Activated B cell treated with CpG ODN at 0.5 μM for 24 hours (primary cell): ENCODE measurements at places on chromosomes 7 and 10.

- no peak overlapping the region for H3K4me3 ChIP-seq
- H3K27ac ChIP-seq = no peak overlapping the region
- H3K36me3 ChIP-seq = no peaks in the 10 kb centered on the region
These were observed 35.2 kb downstream of the CAMK2B start for GRCh38 chr7:44290252-44290620.

GRCh38 chr7:29494350-29494749 is 69.3 kb upstream of the PRR15 start:
- no peaks in the 10 kb centered on the region for H3K36me3 ChIP-seq
- H3K4me1 ChIP-seq = no peaks in the 10 kb centered on the region
- H3K4me3 ChIP-seq = no peak overlapping the region

DNA sequence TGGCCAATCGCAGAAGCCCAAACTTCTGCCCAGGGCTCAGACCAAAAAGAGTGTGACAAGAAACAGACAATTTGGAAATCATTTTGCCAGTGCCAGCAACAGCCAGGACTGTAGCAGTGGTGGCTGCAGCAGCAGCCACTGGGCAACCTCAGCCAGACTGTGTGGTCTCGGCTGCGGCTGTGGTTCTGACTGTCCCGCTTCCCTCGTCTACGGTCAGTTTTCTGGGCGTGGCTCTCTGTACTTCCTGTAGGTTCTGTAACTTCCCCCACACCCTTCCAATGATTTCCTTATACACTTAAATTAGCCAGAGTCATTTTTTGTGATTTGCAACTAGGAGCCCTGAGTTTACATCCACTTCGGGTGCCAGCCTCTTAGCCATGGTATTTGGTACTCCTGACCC is 39.9 kb downstream of the CYTH3 start:
- no peak for DNase-seq
- H3K36me3 ChIP-seq = no peaks in the 10 kb centered on the region
- peaks cover 5% of the 10 kb centered on the region for H3K27me3 ChIP-seq
- H3K27ac ChIP-seq = no peak overlapping the region

DNA sequence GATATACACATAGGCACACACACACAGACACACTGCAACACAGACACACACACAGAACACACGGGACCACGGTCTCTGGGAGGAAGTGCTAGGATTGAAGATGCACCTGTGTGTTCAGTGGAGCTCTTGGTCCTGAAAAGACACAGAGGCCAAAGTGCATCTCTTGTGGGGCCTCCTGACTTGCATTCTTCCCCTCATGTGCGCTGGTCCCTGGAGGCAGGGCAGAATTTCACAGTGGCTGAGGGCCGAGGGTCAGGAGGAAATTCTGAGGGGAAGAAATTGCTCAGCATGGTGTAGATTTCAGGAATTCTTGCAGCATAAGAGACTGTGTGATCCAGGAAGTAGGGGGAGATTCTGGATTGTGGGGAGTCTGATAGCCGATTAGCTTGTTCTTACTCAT is 35.9 kb downstream of the WDFY4 start:
- no peak for DNase-seq
- no peak overlapping the region for H3K4me3 ChIP-seq
- H3K4me1 ChIP-seq = peaks cover 30% of the 10 kb centered on the region
- no peak overlapping the region for H3K27ac ChIP-seq
- H3K36me3 ChIP-seq = peaks cover 36% of the 10 kb centered on the region
- no peaks in the 10 kb centered on the region for H3K27me3 ChIP-seq

DNA sequence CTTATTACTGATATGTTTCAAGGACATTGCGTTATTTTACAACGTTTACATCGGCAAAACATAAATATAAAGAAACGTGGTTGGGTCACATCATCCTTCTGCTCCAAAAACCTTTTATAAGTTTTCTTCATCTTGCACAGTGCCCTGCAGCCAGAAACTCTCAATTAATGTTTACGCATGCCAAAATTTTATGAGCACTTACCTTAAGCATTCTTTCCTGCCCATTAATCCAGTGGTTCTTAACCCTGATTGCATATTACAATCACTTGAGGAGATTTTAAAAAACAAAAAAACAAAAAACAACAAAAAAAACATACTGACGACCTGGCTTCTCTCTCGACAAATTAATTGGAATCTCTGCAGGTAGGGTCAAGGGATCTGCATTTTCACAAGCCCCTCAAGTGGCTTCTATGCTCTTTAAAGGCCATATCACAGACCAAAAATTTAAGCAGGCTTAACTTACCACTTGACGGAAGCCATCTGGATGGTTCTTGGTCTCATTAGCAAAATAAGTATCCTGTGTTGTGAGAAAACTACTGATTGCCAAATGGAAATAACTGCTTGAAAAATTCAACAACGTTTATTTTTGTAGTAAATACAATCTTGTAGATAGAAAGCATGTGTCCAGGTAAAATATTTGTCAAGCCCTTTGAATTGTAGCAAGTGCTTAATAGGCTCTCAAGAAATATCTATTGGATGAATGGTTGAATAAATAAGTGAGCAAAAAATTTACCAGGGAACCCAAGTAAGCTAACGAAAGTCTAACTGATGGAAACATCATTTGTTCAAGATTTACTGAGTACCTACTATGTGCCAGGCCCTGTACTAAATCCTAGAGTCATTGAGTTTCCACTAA is 30.9 kb upstream of the SLC16A12 start:
- H3K36me3 ChIP-seq = no peaks in the 10 kb centered on the region
- H3K4me1 ChIP-seq = no peaks in the 10 kb centered on the region
- H3K4me3 ChIP-seq = no peak overlapping the region
- H3K27ac ChIP-seq = no peak overlapping the region

- H3K4me1 ChIP-seq = peaks cover 6% of the 10 kb centered on the region
- no peak for DNase-seq
- peaks cover 38% of the 10 kb centered on the region for H3K36me3 ChIP-seq
- H3K27me3 ChIP-seq = no peaks in the 10 kb centered on the region
- no peak overlapping the region for H3K4me3 ChIP-seq
These were observed 3.7 kb upstream of the NDST2 start for GRCh38 chr10:73814896-73815718.

GRCh38 chr7:123797673-123798531 is 47.1 kb upstream of the HYAL4 start:
- no peaks in the 10 kb centered on the region for H3K4me1 ChIP-seq
- H3K27me3 ChIP-seq = no peaks in the 10 kb centered on the region
- no peaks in the 10 kb centered on the region for H3K36me3 ChIP-seq
- H3K4me3 ChIP-seq = no peak overlapping the region
- H3K27ac ChIP-seq = no peak overlapping the region
- no peak for DNase-seq

- H3K36me3 ChIP-seq = no peaks in the 10 kb centered on the region
- DNase-seq = no peak
These were observed 62.2 kb downstream of the KCNMA1 start for GRCh38 chr10:77575271-77576006.

DNA sequence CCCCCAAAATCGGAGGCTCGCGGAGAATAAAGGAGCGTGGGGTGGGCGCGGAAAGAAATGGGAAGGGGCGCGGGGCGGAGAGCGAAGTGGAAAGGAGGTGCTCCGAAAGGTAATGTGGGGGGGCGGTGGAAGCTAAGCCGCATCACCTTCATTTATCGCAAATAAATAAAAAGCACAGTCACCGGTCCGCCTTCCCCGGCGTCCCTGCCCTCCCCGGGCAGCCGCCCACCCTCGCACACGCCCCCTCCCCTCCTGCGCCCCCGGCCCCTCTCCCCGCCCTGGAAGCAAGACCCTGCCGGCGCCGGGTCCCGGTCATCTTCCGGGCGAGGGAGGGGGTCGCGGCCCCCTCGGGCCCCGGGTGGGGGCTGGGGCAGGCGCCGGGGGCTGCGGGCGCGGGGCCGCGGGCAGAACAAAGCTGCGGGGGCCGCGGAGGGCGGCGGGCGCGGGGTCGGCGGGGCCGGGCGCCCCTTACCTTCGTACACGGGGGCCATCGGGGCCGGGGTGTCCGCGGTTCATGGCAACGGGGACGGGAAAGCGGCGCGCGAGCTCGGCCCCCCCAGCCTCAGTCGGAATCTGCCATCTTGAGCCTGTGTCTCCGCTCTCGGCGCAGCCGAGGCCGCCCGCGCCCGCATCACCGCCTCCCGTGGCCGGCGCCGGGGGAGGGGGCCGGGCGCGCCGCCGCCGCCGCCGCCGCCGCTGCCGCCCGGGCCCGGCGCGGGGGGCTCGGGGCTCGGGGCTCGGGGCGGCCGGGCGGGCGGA is 486 bp downstream of the HIPK2 start:
- DNase-seq = peak; percentile 37
- H3K36me3 ChIP-seq = peaks cover 9% of the 10 kb centered on the region
- H3K4me3 ChIP-seq = peak overlapping the region; percentile 99
- H3K4me1 ChIP-seq = peaks cover 47% of the 10 kb centered on the region
- peaks cover 3% of the 10 kb centered on the region for H3K27me3 ChIP-seq

GRCh38 chr7:121113288-121113687 is 124.8 kb downstream of the CPED1 start:
- no peaks in the 10 kb centered on the region for H3K36me3 ChIP-seq
- H3K4me3 ChIP-seq = no peak overlapping the region
- no peaks in the 10 kb centered on the region for H3K27me3 ChIP-seq
- H3K27ac ChIP-seq = no peak overlapping the region
- no peaks in the 10 kb centered on the region for H3K4me1 ChIP-seq
- no peak for DNase-seq

- H3K4me3 ChIP-seq = no peak overlapping the region
- H3K4me1 ChIP-seq = peaks cover 33% of the 10 kb centered on the region
- DNase-seq = no peak
- no peaks in the 10 kb centered on the region for H3K27me3 ChIP-seq
- peaks cover 18% of the 10 kb centered on the region for H3K36me3 ChIP-seq
- H3K27ac ChIP-seq = no peak overlapping the region
These were observed 203.4 kb downstream of the MAD1L1 start for GRCh38 chr7:2029211-2029905.

DNA sequence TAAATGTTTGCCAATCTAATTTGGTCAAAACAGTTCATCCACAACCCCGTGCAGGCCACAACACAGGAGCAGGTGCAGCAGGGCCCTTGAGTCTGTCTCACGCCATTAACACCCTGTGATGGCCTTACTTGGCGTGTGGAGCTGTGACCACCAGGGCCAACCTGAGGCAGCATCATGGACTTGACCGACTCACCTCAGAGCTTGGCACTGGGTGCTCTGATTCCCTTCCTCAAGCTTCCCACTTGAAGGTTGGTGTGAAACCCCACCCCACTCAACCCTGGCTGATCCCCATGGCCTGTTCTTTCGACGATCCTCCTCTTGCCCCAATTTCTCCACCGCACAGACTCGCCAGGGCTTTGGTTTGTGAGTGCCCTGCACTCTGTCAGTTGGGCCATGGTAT is 623.1 kb downstream of the PTPRN2 start:
- no peaks in the 10 kb centered on the region for H3K36me3 ChIP-seq
- DNase-seq = no peak
- H3K4me3 ChIP-seq = no peak overlapping the region
- no peak overlapping the region for H3K27ac ChIP-seq

DNA sequence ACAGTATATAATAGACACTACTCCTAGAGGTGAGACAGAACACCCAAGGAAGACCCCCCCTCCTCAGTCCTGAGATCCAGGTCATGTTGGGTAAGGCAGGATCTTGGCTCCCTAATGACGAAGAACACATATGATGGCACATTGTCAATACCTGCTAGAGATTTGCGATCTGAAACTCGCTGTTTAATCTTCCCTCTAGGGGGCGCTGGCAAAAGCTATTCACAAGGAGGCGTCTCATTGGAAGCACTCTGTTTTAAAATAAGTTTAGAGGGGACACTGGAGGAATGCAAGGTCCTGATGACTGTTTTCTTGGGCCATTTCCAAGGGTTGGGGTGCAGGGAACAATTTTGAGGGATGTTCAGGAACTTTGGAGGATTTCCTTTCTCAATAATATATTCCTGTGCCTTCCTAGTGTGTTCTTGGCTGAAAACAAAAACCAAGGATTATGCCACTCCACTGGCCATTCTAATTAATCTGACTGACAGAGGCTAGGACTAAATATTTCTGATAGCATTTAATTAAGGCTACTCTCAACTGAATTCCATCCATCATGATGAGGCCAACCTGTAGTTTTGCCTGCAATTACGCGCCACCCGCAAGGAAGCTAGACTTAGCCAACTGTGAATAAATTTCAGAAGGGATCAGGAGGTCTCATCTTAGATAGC is 1013.8 kb upstream of the MBL2 start:
- H3K27ac ChIP-seq = no peak overlapping the region
- H3K4me3 ChIP-seq = no peak overlapping the region
- H3K27me3 ChIP-seq = no peaks in the 10 kb centered on the region
- H3K4me1 ChIP-seq = no peaks in the 10 kb centered on the region
- DNase-seq = no peak

DNA sequence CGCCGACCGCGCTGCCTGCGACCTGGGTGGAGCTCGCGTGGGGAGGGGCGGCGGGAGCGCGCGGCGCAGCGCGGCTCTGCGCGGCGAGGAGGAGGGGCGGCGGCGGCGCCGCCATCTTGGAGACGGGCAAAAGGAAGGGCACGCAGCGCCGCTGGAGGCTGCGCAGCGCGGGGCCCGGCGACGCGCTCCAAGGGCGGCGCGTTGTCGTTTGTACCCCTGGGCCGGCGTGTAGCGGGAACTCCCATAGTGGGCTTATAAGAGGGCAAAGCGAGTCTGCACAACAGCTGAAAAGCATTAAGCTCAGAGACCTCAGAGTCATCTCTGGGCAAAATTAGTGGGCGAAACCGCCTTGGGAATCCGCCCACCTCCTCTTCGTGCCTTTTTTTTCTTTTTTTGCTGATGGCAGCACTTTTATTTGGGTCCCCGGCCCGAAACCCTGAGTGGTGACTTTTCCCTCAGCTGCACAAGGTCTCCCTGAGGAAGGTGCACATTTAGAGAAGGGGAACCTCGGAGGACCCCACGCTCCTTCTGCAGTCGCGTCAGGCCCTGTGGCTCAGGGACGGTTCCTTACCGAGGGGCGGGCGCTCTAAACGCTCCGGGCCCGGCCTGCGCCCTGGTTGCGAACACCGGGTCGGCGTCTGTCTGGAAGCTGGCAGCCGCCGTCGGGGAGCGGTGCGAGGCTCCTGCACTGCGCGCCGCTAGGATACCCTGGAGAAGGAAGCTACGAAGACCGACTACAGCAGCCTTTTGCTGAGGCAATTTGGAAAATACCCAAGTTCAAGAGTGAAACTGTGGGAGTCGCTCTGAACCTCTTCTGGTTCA is 428 bp upstream of the MCMBP start:
- H3K27me3 ChIP-seq = no peaks in the 10 kb centered on the region
- H3K4me1 ChIP-seq = peaks cover 40% of the 10 kb centered on the region
- H3K27ac ChIP-seq = peak overlapping the region; percentile 85
- H3K36me3 ChIP-seq = peaks cover 5% of the 10 kb centered on the region
- H3K4me3 ChIP-seq = peak overlapping the region; percentile 88
- peak; percentile 89 for DNase-seq

DNA sequence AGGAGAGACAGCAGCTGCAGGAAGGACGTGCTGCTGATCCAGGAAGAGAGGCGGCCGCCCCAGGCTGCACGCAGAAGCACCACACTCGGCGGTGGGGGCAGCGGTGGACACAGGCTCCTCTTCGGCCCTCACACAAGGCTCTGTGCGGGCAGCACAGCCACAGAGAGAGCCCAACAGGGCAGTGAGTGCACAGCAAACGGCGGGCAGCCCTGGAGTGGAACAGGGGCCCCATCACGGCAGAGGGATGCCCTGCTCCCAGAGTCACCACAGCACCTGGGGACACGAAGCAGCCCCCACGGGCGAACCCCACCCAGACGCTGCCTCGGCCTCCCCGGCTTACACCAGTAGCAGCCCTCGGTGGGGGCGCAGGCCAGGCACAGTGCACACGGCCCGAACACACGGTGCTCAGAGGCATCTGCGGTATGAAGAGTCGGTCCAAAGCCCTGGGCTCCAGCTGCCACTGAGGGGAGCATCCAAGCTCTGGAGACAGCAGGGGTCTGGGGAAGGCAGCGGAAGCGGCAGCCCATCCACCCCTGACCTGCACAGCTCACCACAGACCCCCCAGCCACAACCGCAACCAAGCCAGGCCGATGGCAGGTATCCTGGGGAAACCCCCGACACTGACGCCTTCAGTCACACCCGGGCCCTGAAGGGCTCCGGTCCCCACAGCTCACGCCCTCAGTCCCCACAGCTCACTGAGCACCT is 16.8 kb downstream of the NUDT1 start:
- peaks cover 81% of the 10 kb centered on the region for H3K36me3 ChIP-seq
- H3K27ac ChIP-seq = peak overlapping the region; percentile 89
- peak overlapping the region; percentile 55 for H3K4me3 ChIP-seq
- no peaks in the 10 kb centered on the region for H3K27me3 ChIP-seq
- peaks cover 54% of the 10 kb centered on the region for H3K4me1 ChIP-seq
